Fibroblast of the conjunctiva (primary cell): ENCODE measurements at places on chromosomes 4 and X.

DNA sequence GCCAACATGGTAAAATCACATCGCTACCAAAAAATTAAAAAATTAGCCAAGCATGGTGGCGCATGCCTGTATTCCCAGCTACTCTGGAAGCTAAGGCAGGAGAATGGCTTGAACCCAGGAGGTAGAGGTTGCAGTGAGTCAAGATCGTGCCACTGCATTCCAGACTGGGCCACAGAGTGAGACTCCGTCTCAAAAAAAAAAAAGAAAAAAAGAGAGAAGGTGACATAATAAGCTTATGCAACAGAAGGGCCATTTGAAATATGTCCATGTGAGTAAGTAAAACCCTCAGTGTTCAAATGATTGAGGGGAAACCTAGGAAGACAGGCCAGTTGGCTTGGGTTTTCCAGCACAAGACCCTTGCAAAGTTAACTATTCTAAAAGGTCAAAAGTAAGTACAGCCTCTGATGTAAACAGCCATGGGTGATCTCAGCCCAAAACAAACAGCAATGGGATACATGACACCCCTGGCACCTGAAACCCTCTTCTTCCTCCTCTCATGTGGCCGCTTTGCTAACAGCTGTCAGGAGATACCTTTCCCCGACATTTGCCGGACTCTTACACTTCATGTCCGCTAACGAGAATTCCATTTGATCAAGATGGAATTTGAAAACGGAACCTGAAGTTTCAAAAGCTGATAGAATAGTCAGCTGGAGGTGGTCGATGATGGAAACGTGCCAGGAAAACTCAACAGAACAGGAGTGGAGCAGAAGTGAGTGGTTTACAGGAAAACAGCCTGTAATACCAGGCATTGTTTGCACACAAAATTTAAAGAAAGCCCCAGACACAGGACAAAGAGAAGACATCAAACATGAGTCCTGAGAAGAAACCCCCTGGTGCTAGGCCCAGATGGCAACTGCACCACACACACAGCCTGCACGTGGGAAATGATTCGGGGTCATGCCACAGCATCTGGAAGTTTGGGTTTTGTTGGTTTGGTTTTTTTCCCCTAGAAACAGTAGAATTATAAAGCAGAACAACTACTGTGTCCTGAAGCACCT, 93.0 kb upstream of the STS start:
- DNase-seq = no peak

DNA sequence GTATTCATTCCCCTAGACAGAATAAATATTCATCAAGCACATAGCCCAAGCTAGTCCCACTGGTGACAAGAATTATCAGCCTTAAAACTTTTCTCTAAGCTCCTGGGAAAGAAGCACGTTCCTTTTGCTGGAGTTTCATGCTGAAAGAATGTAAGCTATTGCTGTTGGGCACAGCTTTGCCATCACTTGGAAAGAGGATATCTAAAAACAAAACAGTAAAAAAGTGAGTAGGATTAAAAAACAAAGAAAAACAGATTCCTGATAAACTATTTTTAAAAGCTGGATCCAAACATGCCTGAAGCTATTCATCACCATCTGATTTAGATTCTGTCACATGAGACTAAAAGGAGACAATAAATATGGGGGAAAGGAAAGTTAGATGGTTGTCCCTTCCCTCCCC, 176.8 kb downstream of the SCFD2 start:
- DNase-seq = peak; percentile 49

- DNase-seq = no peak
Observed at GRCh38 chr4:157141976-157142375, 66.0 kb downstream of the GLRB start.

DNA sequence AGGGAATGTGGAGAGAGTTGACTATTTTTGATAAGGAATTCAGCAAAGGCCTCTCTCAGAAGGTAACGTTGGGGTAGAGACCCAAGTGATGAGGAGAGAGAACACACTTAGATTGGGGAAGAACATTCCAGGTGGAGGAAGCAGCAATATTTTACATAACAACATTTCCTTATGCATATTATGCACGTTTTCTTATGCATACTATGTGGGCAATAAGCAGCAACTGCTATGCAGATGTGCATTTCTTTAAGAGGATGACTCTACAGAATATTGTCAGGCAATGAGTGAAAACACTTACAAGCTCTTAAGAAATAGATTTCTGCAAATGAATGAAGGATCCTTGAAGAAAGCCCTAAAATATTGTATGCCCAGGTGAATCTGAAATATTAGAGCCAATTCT, 91.1 kb downstream of the TMEM47 start:
- DNase-seq = no peak

- no peak for DNase-seq
Observed at GRCh38 chr4:5991405-5991804, 26.8 kb downstream of the C4orf50 start.

- no peak for DNase-seq
Observed at GRCh38 chr4:187289371-187289770, 565.7 kb upstream of the FAT1 start.

DNA sequence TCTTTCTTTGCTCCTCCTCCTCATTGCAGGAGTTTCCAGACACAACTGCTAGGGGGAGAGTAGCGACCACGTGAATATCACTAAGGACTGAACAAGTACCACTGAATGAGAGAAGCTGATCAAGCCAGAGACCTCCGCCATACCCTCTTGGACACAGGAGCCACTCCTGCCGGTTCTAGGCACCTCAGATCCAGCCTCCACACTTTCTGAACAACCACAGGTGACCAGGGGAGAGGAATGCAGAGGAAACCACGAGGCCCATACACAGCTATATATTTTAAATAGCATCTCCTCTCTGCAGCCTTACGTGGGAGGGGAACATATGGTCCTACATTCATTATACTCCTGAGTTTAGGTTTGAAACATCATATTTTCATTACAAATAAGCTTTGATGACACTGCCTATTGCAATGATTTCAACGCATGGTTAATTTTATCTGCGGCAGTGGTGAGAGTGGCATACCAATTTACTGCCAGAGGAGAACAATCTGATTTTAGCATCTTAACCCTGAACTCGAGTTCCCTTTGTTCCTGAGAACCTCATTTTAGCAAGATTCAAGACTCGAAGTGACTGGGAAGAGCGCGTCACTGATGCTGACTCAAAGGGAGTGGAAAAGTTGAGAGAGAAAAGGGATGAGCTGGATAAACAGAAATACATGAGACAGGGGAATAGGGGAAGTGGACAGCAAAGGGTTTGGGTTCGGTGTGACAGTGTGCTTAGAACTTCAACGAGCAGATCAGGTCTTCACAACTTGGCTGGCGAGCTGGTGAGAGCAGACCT, 231.7 kb upstream of the PPARGC1A start:
- DNase-seq = no peak

DNA sequence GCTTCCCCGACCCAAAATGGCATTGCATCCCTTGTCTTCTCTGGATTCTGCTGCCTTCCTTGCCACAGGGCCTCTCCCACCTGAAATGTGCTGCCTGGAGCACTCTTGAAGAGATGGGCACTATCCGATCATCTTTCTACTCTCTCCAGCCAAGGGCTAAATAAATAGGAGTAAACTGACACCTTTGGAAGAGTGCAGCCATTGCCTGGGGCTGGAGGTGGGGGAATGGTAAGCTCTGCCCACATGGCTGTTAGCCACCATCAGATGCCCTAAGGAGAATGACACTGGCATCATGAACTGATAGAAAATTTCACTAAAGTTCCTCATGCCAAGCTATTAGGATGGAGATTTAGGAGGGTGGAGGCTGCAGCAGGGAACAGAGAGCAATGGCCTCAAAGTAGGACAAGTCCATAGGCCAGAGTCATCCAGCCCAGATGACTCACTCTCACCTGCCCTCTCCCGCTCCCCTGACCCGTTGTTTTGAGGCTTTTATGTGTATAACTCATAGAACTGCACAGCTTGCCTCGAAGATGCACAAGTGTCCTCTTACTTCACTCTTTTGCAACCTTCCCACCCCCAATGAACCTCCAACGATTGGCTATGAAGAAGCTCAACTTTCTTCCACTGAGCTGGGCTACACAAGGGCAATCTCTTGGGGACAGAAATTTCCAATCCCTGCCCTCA, 822 bp upstream of the PFKFB1 start:
- no peak for DNase-seq

GRCh38 chrX:13119386-13119785, 75.0 kb upstream of the FAM9C start:
- no peak for DNase-seq

DNA sequence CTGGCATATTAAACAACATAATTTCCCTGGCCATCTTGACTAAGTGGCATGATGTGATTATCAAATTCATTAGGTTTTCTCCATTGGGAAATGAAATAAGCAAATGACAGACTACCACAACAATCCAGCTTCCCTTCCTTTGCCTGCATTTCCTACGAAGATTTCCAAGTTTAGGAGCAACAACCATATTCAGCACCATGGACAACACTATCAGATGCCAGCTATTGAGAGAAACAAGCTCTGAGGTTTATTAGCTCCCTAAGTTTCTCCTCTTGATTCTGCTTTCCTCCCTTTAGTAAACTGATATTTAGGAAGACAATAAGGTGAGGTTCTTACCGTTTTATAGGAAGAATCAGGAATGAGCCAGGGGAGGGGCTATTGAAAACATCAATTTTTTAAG, 36.2 kb downstream of the DCX start:
- DNase-seq = no peak

DNA sequence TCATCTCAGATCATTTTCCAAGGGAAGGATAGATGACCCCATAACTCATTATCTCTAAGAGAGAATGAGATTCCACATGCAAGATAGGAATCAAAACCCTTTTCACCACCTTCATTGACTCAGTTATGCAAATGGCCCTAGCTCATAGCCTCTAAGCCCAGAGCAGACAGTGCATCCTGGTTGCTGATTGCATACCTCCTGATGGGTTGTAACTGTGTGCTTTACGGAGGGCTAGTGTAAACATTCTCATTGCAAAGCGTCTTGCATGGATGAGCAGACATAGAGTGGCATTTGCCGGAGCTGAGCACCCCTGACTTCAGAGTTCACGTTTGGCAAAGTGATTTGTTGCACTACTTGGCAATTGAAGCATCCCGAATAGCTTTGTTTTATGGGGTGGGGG, 151.0 kb downstream of the VCX3A start:
- DNase-seq = no peak

DNA sequence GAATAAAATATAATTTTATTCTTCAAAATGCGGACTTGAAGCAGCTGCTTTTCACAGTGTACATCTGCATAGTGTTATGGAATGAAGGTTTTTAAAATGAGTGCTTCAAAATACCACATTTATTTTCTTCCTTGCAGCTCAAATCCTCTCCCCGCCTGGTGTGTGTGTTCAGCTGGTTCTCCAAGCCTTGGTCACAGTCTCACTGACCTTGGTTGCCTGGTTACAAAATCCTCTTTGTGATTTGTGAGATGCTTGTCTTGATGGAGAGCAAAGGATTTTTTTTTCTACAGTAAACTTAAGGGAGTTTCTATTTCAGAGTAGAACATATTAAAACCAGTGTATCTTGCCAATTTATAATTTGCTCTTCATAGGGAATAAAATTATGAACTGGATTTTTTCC, 139.2 kb downstream of the PCDH18 start:
- peak; percentile 82 for DNase-seq

DNA sequence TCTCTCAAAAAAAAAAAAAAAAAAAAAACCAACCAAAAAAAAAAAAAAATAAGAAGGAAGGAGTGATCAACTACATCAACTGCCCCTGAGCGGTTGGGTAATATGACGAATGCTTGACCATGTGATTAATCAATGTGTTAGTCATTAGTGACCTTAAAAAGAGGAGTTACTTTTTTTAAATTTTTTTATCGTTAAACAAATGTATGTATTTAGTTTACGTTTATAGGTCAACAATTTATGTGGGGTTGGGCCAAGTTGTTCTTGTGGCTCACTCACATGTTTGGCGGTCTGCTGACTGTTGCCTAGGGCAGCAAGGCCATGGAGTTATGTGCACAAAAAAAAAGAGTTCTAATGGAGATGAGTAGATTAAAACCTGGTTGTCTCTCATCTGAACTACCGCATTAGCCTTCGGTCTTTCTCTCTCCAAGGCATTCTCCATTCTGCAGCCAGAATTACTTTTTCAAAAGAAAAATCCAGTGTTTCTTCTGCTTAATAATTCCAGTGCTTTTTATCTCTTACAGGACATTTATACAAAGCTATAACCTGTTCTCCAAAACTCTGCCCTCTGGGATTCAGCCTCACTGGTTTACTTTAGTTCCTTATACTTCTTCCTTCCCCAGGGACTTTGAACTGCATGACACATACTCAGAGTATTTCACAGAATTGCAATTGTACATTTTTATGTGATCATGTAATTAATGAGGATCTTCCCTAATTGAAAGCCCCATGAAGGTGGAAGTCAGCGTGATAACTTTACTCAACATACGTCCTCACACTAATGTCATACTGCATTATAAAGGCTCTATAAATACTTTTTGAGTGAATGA, 505.5 kb downstream of the ANKRD50 start:
- peak; percentile 52 for DNase-seq

GRCh38 chr4:22500831-22501714, 14.8 kb downstream of the ADGRA3 start:
- no peak for DNase-seq
